ENCODE measurements at places on chromosomes 6 and 20.

DNA sequence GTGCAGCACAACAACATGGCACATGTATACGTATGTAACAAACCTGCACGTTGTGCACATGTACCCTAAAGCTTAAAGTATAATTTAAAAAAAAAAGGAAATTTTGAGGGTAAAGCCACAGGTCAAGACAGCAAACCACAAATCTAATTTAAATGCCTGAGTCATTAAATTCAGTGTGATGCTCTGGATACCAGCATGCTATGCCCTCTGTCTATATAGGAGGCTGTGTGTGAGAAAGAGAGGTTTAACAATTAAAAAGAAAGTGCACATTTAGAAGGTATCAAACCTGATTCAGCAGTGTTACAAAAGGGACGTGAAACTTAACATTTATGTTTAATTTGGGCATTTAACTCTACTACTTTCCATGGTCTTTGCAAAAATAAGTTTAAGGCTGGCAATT is 276.3 kb downstream of the ADGRB3 start:
- DNase-seq: no peak

- DNase-seq: peak; percentile 18
Observed at GRCh38 chr20:23235173-23236027, 115.2 kb upstream of the NXT1 start.

DNA sequence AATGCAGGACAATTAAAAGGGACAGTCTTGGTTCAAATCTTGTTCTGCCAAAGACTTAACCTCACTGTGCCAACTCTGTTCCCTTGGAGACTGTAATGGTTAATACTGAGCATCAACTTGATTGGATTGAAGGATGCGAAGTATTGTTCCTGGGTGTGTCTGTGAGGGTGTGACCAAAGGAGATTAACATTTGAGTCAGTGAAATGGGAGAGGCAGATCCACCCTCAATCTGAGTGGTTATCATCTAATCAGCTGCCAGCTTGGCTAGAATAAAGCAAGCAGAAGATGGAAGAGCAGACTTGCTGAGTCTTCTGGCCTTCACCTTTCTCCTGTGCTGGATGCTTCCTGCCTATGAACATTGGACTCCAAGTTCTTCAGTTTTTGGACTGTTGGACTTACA is 474.4 kb downstream of the CD83 start:
- DNase-seq: no peak

GRCh38 chr6:134267917-134268361 is 50.0 kb downstream of the SGK1 start:
- no peak for DNase-seq

DNA sequence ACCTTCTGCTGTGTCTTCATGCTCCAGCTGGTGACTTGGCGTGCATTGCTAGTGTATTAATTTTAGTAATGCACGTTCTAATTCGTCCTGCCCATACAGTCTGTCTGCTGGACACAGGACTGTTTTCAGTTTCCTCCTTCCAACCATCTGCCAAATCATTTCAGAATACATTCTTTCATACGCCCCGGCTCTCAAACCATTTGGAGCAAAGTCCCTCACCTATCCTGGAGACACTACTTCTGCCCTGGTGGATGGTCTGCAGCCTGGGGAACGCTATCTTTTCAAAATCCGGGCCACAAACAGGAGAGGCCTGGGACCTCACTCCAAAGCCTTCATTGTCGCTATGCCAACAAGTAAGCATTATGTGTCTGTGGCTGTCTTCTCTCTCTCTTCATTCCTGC is 60.5 kb downstream of the FNDC1 start:
- no peak for DNase-seq

DNA sequence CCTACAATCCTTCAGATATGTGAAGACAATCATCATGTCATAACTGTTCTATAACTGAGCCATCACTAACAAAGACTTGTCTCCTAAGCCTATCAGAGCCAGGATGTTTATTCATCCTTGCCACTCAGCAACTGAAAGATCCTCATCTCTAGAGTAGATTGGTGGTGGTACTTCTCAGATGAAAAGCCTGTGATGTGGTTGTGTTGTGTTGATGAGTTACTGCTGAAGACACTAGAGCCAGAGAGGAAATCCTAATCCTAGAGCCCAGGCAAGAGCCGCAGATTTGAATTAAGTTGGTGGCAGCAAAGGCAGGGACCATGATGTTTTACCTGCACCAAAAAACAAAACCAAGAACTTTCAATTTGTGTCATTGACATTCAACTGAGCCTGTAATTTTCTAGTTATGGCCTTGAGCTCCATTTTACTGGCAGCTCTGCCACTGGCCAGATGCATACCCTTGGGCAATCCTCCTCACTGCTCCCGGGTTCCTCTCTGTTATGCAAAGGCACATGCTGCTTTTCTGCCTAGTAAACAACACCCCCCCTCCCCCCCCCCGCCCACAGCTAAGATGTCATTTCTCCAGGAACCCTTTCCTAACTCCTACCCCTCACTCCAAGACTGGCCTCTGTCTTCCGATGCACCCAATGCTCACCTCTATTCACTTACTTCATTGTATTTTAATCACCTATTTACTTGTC is 50.2 kb upstream of the REV3L start:
- peak; percentile 60 for DNase-seq

- DNase-seq: no peak
Observed at GRCh38 chr6:35258858-35259193, 709 bp upstream of the ZNF76 start.

DNA sequence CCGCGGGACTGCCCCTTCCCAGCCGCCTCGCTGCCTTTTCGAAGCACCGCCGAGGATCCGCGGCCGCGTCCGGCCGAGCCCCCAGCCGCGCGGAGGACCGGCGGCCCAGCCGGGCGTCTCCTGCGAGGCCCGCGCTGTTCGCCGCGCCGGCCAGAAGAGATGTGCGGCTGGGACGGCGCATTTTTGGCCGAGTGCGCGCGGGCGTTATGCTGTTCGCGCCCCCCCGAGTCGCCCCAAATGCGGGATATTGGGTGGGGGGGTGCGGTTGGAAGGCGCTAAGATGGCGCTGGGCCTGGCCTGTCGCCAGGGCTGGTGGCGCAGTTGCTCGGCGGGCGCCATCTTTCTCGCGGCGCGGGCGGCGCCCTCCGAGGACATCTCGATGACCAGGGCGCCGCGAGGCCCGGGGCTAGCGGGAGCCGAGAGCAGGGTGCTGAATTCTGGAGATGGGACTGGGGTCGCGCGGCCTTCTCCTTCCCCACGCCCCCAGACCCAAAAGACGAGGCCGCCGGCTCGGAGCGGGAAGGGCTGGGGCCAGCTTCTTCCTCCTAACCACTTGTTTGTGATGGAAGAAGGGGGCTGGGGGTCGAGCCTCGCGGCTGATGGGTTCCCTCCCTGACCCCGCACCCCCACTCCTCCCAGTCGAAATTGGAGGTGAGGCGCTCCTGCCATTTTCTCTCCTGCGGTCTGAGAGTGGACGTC is 1.5 kb downstream of the BICRAL start:
- peak; percentile 77 for DNase-seq

- DNase-seq: no peak
Observed at GRCh38 chr6:151022492-151022891, 157.0 kb downstream of the MTHFD1L start.

- DNase-seq: no peak
Observed at GRCh38 chr6:90411292-90411781, 114.7 kb upstream of the BACH2 start.

DNA sequence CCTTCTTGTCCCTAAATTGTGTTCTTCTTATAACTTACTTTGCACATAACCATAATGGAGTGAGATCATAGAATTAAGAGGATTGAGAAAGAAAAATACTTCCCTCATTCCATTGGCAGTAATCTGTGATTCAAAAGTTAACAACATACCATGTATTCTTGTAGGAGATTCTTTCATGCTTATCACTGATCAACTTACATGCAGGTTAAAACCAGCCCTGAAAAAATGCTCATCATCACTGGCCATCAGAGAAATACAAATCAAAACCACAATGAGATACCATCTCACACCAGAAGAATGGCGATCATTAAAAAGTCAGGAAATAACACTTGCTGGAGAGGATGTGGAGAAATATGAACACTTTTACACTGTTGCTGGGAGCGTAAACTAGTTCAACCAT is 36.5 kb upstream of the GFRAL start:
- DNase-seq: no peak

DNA sequence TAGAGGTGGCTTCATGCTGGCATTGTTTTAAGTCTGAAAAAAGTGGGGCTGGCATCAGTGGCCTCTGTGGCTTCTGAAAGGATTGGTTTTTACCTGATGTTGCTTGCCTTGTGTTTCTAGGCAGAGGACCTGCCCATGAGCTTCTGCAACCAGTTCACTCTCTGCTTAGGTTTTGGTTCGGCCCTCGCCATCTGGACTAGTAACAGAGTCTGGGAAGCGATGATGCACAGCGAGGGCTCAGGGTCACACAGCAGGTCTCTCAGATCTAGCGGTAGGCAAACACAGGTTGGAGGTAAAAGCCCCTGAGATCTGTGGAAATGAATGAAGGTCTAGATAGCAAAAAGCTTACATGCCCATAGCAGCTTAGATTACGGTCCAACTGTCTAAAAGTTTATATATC is 6.8 kb upstream of the RBL1 start:
- no peak for DNase-seq

GRCh38 chr6:135318738-135319469 is 137.8 kb downstream of the MYB start:
- DNase-seq: no peak

DNA sequence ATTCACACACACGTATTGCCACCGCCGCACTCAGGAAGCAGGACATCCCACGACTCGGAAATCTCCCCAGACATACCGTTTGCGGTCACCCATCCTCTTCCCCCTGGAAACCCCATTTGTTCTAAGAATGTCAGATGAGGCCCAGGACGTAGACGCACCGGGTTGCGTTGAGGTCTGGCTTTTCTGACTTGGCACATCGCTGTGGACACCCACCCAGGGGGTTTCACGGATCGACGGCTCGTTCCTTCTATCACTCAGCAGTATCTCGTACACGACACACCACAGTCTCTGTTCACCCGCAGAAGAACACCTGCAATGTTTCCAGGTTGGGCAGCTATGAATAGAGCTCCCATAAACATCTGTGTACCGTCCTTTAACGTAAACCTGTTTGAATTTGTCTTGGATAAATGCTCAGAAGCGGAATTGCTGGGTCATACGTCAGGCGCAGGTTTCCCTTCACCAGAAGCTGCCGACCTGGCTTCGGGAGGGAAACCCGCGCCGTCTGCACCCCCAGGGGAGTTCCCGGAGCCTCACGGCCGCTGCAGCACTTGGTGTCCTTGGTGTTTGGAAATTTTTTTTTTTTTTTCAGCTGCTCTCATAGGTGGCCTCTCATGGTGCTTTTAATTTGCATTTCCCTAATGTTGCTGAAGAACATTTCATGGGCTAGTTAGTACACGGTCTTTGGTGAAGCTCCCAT is 9.3 kb upstream of the EEF1A2 start:
- no peak for DNase-seq

DNA sequence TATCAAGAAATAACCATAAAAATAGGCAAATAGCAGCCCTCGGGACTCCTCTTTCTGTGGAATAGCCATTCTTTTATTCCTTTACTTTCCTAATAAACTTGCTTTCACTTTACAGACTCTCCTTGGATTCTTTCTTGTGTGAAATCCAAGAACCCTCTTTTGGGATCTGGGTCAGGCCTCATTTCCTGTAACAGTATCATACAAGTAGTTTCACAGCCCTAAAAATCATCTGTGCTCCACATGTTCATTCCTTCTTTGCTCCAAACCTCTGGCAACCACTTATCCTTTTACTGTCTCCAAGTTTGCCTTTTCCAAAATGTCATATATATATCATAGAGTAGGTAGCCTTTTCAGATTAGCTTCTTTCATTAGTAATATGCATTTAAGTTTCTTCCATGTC is 13.5 kb upstream of the NT5E start:
- no peak for DNase-seq

DNA sequence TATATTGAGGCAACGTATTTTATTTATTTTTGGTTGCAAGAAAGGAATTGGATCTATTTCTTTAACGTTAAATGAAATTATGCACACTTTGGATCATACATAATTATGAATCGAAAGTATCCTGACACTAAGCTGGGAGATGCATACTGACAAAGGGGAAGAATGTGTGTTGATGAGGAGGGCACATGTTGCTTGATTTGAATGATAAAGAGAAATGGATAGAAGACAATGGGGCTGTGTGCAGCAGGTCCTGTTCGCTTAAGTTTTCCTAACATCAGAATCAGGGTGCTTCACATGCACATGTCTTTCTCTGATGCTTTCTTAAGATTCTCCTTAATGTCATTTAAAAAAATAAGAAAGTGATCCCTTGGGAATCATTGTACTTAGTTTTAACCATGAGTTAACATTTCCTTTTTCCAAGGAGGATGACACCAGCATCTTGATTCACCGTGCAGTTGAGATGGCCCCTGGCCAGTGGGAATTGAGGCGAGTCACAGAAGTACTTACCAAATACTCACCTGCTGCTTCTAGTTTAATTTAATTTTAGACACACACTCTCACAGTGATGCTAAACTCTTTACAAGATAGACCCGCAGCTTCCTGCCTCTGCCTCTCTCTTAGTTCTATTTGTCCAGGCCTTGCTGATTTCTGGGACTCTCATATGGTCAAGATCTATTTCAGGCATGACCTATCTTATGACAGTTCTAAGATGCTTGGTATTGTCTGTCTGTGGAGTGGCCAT is 116.5 kb downstream of the CLIC5 start:
- DNase-seq: no peak

- DNase-seq: no peak
Observed at GRCh38 chr20:50380697-50381040, 129.5 kb upstream of the PTPN1 start.
